Progenitor cell of endocrine pancreas (in vitro differentiated cells): ENCODE measurements at places on chromosomes 5 and 9. TPM values are rescaled to one million over a fixed set of nuclear protein-coding genes. Genes with fewer than 3 reads are reported as not detected.

FAM120AOS gene
- total RNA-seq: 47.5 and 50.3 TPM in 2 replicates

C6 gene
- total RNA-seq: 0.74 and 0.95 TPM in 2 replicates

- peaks cover 10% of the 10 kb centered on the region for H3K27me3 ChIP-seq
- no peak overlapping the region for H3K4me3 ChIP-seq
- DNase-seq: no peak
- peak overlapping the region; percentile 53 for H3K27ac ChIP-seq
- H3K36me3 ChIP-seq: no peaks in the 10 kb centered on the region
- H3K4me1 ChIP-seq: peaks cover 2% of the 10 kb centered on the region
Observed at GRCh38 chr5:32852535-32852934, 141.4 kb downstream of the NPR3 start.

- no peaks in the 10 kb centered on the region for H3K4me1 ChIP-seq
- no peak within 1 kb of the TSS for H3K27ac ChIP-seq
- H3K27me3 ChIP-seq: peaks cover 11% of the 10 kb centered on the region
- no peaks in the 10 kb centered on the region for H3K36me3 ChIP-seq
- DNase-seq: no peak
Observed at GRCh38 chr5:170232786-170233185, at the start of gene C5orf58. C5orf58 (plus strand) TSS chr5:170232985; CDS start chr5:170234977, 1,992 bp downstream.

ALDOB gene
- not detected in 2 replicates for total RNA-seq

SPATA6L gene
- 7.1 and 7.8 TPM in 2 replicates for total RNA-seq

DNA sequence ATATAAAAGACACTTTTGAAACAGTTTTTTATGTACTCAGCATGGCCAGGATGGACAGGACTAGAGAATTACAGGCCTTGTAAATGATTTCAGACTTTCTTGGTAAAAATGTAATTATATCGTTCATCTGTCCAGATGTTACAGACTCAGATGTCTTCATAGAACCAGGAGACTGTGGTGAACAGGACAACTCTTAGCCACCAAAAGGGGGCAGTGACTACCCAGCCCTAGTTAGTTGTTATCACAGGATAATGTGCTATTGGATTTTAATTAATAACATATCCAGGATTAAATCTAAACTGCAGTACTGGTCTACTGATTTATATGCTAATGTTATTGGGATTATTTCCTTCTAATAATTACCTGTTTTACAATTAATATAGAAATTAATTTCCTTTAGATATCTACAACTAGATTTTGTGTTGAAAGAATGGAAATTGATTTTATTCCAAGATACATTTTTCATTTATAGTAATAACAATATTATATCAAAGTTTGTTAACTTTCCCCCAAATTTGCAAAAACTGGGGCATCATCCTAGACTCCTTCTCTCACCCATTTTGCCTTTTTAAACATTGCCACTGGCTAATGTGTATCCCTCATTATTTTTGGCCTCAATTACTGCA is 99.4 kb downstream of the MTREX start:
- DNase-seq: no peak
- H3K4me1 ChIP-seq: no peaks in the 10 kb centered on the region
- H3K36me3 ChIP-seq: peaks cover 14% of the 10 kb centered on the region
- no peak overlapping the region for H3K4me3 ChIP-seq

BASP1 gene
- 84.1 and 86.3 TPM in 2 replicates for total RNA-seq
